ENCODE measurements at places on chromosomes 5 and 9.

DNA sequence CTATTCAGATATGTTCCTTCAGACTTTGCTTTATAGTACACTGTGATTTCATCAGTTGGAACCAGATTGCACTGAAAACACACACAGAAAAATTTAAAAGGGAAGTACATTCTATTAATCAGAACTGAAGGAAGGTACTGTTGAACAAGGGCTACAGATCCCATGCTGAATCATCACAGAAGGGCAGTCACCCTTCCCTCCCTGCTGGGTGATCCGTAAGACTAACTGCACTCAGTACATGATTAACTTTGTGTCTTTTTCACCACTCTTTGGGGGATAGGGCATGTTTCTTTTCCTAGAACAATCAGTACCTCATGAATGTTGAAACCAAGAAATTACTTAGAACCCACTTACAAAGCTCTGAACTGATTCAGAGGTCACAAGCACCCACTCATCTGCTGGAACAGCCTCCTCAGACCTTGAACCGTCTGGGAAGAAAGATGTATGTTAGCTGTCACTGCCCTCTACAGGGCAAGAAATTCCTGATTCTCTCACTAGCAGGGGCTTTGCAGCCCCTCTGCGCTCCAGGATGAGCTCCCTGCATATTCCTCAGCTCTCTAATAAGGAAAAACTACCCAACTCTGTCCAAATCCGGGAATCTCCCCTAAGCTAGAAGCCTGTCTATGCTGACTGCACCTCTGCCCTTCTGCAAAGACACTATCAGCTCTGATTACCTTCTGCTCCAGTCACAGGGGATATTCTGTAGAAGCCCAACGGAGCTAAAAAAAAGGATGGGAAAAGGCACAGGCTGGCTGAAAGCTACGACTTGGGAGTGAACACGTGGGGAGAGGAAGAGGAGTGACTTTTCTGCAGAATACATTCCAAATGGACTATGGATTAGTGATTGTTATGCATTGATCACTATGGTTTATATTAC lies 51.0 kb downstream of the IARS1 start:
- no peak for DNase-seq

GRCh38 chr5:51731421-51732029 lies 348.3 kb downstream of the ISL1 start:
- DNase-seq, result no peak

GRCh38 chr9:7965063-7965462 lies 165.5 kb upstream of the DMAC1 start:
- DNase-seq, result no peak

DNA sequence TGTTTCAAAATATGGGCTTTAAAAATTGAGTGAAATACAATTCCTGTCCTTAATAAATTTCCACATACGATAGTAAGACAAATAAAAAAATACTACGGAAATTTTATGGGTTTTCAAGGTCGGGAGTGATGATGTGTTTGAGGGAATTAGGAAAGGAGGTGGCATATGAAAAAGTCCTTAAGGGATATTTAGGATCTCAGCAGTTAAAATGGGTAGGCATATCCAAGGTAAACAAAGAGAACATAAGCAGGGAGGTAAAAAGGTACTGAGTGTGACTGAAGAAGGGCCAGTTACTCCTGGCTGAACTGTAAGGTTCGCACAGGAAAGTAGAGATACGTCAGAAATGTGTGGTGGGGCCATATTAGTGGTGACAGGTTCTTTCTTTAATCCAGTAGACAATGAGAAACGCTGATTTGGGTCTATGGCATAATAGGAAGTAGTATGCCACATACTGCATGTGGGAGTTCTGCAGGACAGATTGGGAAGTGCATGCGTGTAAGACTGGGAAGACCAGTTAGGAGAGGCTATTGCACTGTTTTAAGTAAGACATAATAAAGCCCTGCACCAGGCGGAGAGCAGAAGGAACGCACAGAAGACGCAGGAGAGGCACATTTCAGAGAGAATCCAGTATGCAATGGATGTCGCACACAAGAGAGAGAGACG lies 937 bp upstream of the HMGCR start:
- no peak for DNase-seq

DNA sequence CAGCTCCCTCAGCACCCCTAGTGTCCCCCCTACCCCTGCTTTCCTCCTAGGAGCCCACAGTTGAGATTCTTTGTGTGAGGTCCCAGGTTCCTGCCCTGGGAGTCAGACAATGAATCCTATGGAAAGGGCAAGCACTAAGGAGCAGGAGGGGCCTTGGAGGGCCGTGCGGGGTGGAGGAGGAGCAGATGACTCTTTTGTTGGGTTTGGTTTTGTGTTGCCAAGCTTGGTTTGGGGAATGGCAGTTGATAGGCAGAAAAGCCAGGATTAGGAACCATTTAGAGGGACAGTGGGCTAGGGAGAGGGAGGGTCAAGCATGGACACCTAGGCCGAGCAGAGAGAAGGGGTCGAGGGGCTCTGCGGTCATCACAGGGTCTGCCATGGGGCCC lies 61.6 kb upstream of the SPTLC1 start:
- DNase-seq, result no peak

DNA sequence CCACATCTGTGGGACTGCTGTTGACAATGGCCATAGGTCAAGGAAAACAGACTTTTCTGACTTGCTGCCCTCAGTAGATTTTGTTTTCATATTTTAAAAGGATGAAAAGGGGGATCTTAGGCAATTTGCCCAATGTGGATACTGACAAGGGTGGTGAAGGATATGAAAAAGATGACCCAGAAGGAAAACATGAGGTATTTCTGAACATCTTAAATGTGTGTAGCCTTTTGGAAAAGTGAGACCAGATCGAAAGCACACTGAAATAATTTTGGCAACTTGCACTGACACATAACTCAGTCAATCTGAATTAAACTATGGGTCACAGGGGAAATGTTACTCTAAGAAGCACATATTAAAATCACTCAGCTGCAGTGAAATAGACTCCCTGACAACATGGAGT lies 1793.0 kb upstream of the ACO1 start:
- no peak for DNase-seq

GRCh38 chr5:80387063-80387768 lies 20.6 kb upstream of the ZFYVE16 start:
- DNase-seq, result no peak

Measured in amygdala (tissue), 56 donors.